ENCODE measurements at places on chromosomes 16 and 17.

- no peak for DNase-seq
Measured at GRCh38 chr17:58409432-58409831, 7.9 kb downstream of the RNF43 start.

GRCh38 chr17:16211590-16211989 is 3.7 kb downstream of the NCOR1 start:
- DNase-seq = no peak

DNA sequence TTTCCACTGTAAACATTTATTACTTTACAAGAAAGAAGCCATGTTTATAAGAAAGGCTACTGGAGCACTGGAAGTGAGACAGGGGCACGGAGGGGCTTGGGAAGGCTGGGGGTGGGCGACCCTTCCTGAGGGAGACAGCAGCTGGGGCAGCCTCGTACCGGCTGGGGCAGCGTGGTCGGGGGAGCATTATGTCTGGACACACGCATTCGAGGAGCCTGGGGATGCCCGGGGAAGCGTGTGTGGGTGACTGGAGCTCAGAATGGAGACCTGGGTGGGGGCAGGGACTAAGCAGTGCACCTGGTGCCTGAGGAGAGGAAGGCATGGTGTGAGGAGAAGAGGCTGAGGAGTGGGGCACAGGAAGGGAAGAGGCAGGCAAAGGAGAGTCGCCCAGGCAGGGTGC is 64.5 kb downstream of the SRCIN1 start:
- no peak for DNase-seq

GRCh38 chr17:59145571-59146096 is 9.4 kb downstream of the SKA2 start:
- no peak for DNase-seq

GRCh38 chr16:75260851-75261589 is 9.6 kb upstream of the BCAR1 start:
- DNase-seq = no peak

DNA sequence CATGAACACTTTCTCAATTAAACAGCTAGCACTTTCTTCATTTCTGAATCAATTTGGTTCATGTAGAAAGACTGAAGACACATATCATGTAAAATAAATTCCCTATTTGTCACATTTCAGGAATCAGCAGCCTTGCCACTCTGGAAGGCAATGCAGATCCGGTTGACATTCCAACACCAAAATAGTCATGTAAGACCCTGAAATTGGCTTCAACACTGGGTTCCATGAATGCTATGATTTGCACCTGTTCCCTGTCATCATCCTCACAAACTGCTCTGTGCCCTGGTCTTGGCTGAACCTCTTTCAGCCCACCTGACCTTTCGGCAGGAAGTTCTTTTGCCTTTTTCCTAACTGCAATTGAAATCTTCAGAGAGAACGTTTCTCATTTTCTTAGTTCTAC is 156.9 kb downstream of the CDH8 start:
- DNase-seq = no peak

DNA sequence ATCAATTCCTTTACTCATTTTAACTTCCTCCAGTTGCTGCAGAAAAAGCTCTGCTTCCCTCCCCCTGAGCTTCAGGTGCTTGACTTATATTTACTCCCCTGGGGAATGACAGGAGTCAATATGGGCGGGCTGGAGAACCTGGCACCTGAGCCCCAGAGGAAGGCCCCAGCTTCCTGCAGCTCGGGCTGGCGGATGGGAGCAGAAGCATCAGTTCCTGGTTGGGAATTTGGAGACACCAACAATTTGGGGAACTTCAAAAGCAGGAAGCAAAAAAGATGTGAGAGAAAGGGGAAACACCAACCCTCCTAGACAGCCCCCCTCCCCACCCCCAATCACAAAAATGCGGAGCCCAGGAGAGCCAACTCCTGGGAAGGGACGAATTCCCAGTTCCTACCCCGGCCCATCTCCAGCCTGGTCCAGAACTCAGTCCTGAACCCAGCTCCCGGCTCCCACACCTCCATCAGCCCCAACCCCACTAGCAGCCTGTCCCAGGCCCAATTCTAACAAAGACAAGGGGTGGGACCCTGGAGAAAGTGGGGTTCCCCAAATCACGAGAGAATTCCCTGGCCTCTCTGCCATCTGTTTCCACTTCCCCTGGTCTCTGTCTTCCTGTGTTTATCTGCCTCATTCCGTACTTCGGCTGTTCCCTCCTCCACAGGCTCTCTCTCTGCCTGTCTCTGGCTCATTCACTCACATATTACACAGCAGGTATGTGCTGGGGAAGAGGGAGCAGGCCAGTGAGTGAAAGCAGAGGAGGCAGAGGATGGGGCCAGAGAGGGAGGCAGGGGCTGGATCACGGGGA is 16.2 kb upstream of the ASGR2 start:
- DNase-seq = no peak

- DNase-seq = no peak
Measured at GRCh38 chr16:85170590-85171003, 58.3 kb upstream of the CIBAR2 start.

DNA sequence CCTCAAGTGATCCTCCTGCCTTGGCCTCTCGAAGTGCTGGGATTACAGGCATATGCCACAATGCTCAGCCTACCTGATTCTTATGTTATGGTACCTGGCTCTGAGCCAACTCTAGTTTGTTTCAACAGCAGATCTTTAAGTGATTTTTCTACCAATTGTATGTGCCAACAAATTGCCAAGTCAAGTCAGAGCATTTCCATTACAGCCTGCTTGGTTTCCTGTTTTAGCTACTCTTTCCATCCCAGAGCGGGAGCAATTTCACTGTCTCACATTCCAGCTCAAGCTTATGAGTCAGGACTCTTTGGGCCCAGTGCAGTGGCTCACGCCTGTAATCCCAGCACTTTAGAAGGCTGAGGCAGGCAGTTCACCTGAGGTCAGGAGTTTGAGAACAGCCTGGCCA is 30.8 kb upstream of the RBBP6 start:
- no peak for DNase-seq

DNA sequence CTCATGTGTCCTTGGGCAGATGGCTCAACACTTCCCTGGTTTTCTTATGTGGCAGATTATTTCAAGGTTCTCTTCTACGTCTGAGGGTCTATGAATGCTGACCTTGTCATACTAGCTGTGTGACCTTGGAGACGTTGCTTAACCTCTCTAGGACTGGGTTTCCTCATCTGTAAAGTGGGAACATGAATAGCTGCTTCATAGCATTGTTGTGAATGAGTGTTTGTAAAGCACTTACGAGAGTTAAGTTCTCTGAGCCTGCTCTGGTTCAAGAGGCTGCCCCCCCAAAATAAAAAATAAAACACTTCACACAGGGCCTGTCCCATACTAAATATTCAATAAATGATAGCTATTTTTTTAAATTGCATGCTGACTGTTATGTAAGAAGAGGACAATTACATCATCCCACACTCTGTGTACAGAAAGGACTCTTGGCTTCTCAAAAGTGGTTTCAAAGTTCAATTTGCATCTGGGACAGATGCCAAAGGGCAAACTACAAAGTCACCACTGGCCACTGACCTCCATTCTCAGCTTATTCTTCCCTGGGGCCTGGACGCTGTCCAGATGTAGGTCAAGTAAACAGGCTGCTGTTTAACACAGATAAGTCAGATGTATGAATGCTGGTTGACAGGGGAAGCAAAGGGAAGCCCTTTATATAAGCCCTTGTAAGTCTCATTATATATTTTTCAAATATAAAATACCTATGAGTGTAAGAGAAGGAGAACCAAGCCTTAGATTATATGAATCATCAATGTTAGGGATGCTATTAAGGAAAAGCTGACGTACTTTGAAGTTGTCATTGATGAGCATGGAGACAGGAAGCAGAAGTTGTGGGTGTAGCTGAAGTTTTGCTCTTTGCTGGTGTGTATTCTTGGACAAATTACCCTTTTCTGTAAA is 15.4 kb upstream of the NDEL1 start:
- DNase-seq = no peak

- no peak for DNase-seq
Measured at GRCh38 chr16:4386451-4386805, 14.8 kb downstream of the VASN start.

GRCh38 chr16:86207350-86207749 is 303.0 kb upstream of the FOXF1 start:
- no peak for DNase-seq

- DNase-seq = no peak
Measured at GRCh38 chr17:21293831-21294210, 9.3 kb downstream of the MAP2K3 start.

GRCh38 chr17:82845163-82845807 is 5.5 kb upstream of the ZNF750 start:
- DNase-seq = no peak

DNA sequence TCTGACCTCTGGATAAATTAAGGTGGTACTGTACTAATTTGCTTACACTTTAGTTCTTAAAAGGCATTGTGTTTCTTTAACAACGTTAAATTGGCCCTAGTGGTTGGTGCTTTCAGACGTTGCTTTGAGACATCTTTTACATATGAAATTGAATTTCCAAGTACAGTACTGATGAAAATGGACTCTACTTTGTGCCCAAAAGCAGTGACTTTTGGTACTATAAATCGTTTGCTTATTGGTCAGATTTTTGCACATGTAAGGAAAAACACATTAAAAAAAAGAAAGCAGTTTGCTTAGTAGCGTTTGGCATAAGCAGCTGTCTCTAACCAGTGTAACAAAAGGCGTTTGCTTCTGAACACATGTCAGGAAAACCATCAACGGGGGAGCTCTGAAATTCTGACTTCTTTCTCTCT is 139.6 kb downstream of the CDK5R1 start:
- DNase-seq = no peak

GRCh38 chr17:32515677-32516383 is 29.0 kb downstream of the CDK5R1 start:
- no peak for DNase-seq

DNA sequence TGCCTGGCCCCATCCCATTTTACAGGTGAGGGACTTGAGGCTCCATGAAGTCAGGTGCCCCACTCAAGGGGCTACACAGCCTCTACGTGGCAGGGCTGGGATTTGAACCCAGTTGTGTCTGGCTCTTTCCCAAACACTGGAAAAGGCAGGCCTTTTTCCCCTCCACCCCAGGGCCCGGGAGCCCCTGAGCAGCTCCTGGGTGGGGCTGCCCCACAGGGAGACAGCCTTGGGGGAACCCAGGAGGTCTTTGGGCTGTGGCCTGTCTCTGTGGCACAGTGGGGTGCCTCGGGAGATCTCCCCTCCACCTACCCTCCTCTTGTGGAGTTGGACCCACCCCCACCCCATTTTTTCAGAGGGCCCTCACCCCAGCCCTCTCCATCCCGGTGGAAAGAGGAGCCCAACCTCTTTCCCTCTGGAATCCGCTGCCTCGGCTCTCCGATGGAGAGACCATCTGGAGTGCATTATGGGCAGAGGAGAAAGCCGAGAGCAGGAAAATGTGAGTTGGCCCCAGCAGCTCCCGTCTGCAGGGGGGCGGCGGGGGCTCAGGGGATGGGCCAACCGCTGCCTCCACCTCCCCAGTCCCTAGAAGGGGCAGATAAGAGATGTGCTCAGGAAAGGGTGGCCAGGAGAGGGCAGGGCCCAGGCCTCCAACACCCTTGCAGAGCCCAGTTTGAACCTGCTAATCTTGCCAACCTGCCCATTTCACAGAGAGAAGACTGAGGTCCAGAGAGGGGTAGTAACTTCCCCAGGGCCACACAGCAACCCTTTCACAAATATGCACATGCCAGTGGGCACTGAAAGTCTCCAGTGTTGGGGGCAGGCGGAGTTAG is 15.4 kb upstream of the TMEM92 start:
- DNase-seq = no peak

DNA sequence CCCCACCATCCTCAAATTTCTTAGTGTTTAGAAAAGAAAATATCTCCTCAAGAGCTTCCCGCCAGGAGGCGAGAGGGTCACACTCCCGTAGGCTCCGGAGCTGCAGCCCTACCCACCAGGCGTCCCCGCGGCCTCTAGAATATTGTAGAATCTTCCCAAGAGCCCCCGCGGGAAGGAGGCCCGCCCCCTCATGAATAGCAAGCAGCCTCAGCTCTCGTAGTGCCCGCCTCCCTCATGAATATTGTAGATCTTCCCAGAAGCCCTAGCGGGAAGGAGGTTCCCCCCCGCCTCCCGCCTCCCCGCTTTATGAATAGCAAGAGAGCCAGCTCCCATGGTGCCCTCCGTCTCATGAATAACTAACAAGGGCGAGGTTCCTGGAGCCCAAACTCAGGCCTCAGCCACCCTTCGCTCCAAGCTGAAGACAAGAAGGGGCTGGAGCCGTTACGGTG is at the start of gene FBXO47:
Gene FBXO47 (minus strand): TSS at position 114 of the 449 bp plus-strand sequence. CDS start 4,378 bp downstream, outside the sequence.
- DNase-seq = peak; percentile 50

DNA sequence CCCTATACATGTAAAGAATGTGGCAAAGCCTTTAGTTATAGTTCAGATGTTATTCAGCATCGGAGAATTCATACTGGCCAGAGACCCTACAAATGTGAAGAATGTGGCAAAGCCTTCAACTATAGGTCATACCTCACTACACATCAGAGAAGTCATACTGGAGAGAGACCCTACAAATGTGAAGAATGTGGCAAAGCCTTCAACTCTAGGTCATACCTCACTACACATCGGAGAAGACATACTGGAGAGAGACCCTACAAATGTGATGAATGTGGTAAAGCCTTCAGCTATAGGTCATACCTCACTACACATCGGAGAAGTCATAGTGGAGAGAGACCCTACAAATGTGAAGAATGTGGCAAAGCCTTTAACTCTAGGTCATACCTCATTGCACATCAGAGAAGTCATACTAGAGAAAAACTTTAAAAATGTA is 42.5 kb downstream of the ZNF267 start:
- DNase-seq = no peak

GRCh38 chr16:54281535-54282201 is 4.9 kb downstream of the IRX3 start:
- no peak for DNase-seq

DNA sequence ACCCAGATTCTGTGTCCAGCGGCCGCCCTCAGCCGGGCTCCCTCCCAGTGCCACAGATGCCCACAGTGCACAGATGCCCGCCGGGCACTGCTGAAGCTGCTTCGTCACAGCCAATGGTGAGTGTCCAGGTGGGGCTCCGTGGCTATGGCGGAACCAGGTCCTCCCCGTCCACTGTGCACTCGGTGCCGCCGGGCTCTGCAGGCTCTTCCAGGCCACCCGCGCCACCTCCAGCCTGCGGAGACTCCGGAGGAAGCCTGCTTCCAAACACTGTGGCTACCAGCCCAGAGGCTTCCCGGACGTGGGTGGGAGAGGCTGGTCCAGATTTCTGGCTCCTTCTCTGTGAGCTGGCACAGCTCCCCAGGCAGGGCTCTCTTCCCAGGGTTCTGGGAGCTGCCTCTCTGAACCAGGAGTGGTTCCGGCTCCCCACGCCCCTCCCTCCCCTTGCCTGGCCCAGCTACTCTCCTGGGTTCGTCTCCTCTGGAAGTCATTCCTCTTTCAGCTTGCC is 2.8 kb upstream of the PYCR1 start:
- no peak for DNase-seq

DNA sequence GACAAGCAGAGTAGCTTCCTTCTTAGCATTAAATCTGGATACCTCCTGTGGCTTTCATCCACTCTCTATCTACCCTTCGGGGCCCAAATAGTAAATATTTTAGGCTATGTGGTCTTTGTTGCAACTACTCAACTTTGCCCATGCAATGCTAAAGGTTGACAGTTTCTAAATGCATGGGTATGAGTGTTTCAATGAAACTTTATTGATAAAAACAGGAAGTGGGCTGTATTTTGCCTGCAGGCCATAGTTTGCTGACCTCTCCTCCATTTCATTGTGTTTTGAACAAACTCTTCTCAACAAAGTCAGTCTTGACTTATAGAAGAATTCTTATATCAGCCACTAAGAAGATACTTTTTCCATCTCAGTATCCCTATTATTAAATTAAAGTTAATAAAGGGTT is 34.1 kb downstream of the ACSM2A start:
- DNase-seq = no peak
